ENCODE measurements at places on chromosomes 2 and 18.

DNA sequence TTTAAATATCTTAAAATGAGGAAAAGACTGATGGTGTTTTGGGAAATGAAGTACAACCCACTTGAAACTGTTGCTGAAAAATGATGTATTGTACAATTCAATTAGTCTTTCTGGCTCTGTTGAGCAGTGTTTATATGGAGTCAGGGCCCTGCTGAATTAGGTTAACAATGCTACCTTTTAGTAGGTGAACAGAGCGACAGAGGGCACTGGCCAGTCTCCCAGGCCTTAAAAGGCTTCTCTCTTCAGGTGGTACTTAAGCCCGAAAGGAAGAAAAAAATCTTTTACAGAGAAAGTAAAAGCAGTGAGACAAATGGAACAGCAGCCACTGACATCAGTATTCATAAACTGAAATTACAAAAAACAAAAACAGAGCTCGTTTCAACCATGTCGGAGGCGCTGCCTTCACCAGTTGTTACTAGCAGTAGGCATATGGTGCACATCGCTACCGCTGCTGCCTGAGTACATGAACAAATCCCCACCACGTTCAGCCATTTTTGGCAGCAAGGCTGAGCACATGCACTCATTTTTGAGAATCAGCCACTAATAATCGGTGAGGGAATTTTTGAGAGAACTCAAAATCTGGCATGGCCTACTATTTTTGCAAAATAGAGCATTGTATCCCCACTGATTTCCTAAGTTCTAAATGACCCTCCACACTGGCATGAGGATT is 91.8 kb downstream of the PLEKHM3 start:
- no peak for DNase-seq

DNA sequence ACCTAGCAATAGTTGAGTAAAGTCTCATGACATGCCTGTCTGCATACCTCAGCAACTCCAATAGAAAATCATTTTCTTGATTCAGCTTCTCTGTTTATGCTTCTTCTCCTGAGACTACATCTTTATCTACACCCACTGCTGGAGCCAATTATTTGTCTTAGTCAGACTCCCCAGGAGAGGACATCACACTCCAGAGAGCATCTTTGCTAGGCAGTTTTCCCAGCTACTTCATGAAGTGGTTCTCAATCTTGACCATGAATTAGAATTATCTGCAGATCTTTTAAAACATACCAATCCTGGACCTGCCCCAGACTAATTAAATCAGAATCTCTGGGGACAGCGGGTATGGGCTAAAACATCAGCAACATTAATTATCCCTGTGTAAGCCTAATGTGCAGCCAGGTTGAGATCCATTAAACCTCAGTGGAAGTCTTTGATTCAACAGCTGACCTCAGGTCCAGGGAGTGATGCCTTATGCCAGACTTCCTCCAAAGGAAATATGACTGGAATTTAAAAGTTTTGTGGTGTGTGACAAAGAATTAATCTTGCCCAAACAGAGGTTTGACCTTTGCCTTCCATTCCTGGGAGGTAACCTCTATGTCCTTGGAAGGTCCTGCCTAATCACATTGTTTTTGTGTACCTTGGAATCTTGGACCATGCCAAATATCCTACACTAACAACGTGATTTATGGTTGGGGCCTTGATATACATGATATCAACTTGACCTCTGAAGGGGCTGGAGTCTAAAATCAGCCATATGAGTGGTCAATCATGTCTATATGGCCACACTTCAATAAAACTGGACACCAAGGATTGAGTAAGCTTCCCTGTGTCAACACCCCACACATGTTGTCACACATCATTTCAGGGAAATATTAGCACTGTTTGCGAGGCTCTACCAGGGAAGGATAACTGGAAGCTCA is 99.3 kb upstream of the DNAJC10 start:
- DNase-seq = no peak

GRCh38 chr18:49814147-49814499 is 790 bp upstream of the ACAA2 start:
- peak; percentile 45 for DNase-seq

- no peak for DNase-seq
These were observed 149.1 kb upstream of the CELF4 start for GRCh38 chr18:37714691-37715090.

GRCh38 chr2:241885946-241886643 is 16.6 kb downstream of the RTP5 start:
- DNase-seq = no peak

DNA sequence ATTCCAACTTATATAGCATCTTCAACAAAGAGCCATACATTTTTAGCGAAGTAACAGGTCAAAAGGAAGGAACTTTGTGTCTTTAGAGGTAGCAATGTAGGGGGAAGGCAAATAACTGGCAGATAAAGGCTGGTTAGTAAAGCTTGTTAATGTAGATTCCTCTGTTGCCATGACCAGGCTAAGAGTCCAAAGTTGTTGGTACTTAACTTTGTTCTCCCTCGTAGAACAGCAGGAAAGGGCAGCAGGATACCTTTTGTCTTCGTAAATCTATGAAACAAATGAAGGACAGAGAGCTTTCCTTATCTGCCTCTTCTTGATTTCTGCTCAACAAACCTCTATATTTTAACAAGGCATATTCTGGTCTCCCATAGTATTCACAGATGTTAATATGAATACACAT is 18.6 kb downstream of the ZBTB14 start:
- DNase-seq = no peak

DNA sequence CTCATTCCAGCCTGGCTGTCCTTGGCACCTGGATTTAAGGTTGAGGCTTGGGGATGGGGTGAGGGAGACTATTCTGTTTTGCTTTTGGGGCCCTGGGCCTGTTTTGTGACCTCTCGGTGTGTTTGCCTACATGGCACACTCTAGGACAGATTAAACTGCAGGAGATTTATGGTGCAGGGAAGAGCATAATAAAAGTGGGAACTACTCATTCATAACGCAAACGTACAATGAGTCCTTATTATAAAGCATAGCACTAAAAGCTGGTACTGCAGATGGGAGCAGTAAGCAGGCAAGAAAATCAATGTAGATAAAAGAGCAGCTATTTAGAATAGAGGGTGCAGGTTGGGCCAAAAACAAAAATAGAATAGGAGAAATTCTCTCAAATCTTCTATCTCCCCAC is 238.4 kb downstream of the ACTR3 start:
- DNase-seq = no peak

DNA sequence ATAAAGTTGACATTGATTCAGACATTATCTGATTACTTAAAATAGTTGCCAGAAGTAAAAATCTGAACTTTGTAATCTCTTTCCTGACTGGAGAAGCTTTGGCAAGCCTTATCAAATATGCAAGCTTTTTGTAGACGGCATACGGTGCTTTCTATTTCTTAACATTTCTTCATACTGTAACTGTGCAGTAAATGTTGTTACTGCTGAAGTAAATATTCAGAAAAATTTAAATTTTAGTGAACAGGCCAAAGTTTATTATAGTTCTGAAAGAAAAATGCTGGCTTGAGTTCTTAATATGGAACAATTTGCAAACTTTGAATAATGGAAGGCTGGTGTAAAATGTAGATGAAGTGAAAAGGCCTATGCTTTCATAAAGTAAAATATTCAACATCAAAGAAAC is 1.8 kb downstream of the TTN start:
- DNase-seq = no peak

- no peak for DNase-seq
These were observed 318.8 kb upstream of the REV1 start for GRCh38 chr2:99808361-99809200.

GRCh38 chr2:224954980-224955379 is 87.3 kb downstream of the DOCK10 start:
- no peak for DNase-seq

GRCh38 chr2:124920448-124920847 is 895.4 kb downstream of the CNTNAP5 start:
- no peak for DNase-seq

DNA sequence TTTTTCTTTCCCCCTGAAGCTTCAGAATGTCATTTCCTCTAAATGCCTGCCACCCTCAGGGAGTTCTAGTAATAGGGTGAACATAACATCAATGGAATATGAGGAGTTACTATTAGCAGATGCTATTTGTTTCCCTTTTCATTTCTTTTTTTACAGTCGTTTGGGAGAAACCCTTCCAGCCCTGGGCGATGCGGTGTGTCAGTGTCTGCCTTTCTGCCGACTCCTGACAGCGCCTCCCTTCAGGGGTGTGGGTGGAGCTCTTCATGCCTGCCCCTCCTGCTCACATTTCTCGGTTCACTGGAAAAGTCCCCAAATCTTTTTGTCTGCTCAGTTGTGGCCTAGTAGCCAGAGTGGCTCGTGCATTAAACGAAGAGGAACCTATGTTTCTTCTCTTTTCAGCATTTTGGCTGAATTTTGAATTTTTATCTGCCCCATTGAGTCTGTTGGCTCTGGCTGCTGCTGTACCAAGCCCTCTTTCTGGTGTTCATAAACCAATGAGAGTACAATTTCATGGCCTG is 72.3 kb downstream of the FMNL2 start:
- no peak for DNase-seq

GRCh38 chr2:8310557-8311455 is 371.1 kb upstream of the ID2 start:
- DNase-seq = peak; percentile 35

- DNase-seq = no peak
These were observed 17.2 kb upstream of the ITGAV start for GRCh38 chr2:186572705-186573104.

DNA sequence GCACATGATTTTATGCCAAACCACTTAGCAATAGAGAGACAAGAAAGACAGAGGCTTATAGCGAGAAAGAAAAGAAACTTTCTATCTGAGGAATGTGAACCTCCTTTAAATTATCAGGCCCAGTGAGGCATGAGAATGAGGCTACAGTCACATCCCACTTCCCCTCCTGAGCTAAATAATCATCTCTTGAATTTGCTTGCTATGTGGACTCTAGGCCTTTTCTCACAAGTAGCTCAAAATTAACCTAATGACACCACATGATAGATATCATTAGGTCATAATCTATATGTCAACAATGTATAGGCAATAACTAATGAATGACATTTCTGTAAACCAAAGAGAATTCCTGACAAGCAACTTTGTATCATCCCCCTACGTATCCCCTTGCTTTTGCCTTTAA is 301.5 kb upstream of the MGAT5 start:
- no peak for DNase-seq

DNA sequence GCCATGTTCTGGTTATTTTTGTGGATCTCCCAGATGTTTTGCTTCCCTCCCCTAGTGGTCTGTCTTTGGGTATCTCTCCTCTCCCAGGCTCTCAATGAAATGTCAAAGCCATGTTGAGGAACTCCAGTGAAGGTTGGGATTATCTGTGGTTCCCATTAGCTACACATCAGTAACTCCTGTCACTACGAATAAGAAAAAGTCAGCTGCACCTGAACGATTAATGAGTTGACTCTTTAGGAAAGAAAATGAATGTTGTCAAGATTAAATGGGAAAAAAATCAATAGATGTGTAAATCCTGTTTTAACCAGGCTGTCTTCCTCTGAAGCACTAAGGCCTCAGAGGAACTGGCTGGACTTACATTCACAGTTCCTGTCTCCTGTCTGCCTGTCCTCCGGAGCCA is 94.0 kb upstream of the DAPL1 start:
- no peak for DNase-seq

GRCh38 chr2:38148501-38148900 is 72.5 kb upstream of the CYP1B1 start:
- DNase-seq = no peak

- no peak for DNase-seq
These were observed 323.2 kb downstream of the OSR1 start for GRCh38 chr2:19035238-19035637.

- no peak for DNase-seq
These were observed 46.3 kb downstream of the GPC1 start for GRCh38 chr2:240481720-240482119.

DNA sequence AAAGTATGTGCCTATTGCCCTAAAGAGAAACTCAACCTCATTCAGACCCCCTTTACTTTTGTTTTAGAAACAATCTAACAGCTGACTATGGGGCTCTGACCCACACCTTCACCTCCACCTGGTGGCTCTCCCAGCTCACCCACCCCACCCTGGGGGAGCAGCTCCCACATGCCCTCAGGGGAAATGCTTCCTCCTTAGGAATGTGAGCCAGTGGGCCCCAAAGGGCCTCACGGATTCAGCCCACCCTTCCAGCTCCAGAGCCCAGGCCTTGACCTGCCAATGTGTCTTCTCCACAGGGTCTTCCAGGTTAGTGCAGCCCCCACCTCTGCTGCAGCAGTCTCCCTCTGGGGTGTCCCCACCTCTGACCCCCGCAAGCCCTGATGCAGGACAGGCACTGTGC is 680.1 kb upstream of the RAB6C start:
- DNase-seq = no peak

GRCh38 chr2:157318884-157319283 is 6.7 kb downstream of the ERMN start:
- DNase-seq = no peak

DNA sequence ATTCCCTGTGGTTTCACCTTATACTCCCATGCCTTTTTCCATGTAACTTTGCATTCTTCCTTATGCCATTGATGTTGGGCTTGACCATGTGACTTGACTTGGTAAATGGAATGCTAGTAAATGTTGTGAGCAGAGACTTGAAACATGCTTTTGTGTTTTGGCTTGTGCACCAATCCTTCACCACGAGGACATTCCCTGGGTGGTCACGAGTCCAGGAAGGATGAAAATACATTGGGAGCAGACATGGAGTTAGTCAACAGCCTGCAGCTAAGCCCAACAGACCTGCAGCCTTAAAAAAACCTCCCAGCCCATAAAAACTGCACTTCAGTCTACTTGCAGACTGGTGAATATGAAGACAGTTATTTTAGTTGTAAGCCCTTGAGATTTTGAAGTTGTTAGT is 116.5 kb upstream of the SPATS2L start:
- no peak for DNase-seq

- no peak for DNase-seq
These were observed 191.8 kb downstream of the RNF144A start for GRCh38 chr2:7108792-7109532.

- DNase-seq = no peak
These were observed 87.4 kb downstream of the SLC66A3 start for GRCh38 chr2:11242542-11243174.

DNA sequence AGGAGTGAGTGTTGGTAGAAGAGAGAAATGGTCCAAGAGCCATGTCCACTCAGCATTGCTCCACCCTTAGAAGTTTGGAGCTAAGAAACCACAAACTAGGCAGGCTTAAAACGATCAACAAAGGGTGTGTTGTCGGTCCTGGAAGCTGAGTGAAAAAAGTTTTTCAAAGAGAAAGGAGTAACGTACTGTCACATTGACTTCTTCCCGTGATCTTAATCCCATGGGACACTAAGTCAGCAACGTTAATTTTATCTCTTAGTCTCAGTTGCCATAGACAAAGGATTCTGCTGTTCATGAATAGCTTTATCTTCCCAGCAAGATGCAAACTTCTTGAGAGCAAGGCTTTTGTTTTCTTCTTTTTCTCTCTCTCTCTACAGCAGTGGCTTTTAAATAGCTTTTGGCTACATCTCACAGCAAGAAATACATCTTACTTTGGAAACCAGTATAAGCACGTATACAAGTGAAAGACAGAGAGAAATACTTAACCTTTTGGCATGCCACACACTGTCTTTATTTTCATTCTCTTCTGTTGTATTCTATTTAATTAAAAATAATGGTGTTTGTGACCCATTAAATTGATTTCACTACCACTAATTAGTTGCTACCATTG is 377.4 kb downstream of the TGIF1 start:
- no peak for DNase-seq

GRCh38 chr2:46615986-46616485 is 136.7 kb downstream of the TMEM247 start:
- no peak for DNase-seq

All from stimulated activated CD8-positive, alpha-beta memory T cell treated with anti-CD3 and anti-CD28 coated beads, Interleukin-7, amount 100 ng/mL, for 1 hour (primary cell).